ENCODE measurements at places on chromosomes 1 and 21.
A peak's percentile ranks its signal among the peaks of the same experiment; 100 is the strongest.

GRCh38 chr1:157803851-157804250 is 16.1 kb downstream of the FCRL1 start:
- DNase-seq, result no peak

DNA sequence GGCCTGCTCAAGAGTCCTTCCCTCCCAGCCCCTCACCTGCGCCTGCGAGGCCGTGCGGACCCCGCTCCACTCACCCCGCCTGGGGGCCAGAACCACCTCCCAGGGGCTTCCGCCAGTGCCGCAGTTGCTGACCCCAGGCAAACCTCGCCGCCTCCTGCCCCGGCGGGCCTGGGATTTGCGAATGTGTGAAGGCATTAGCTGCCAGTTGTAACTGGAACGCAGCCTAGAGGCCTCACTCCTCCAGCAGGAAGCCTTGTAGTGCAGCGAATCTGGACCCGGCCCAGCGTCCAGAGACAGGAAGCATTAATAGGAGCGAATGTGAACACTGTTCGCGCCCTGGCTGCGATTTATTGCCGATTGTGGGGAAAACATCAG is 140.9 kb upstream of the ARHGEF16 start:
- no peak for DNase-seq

DNA sequence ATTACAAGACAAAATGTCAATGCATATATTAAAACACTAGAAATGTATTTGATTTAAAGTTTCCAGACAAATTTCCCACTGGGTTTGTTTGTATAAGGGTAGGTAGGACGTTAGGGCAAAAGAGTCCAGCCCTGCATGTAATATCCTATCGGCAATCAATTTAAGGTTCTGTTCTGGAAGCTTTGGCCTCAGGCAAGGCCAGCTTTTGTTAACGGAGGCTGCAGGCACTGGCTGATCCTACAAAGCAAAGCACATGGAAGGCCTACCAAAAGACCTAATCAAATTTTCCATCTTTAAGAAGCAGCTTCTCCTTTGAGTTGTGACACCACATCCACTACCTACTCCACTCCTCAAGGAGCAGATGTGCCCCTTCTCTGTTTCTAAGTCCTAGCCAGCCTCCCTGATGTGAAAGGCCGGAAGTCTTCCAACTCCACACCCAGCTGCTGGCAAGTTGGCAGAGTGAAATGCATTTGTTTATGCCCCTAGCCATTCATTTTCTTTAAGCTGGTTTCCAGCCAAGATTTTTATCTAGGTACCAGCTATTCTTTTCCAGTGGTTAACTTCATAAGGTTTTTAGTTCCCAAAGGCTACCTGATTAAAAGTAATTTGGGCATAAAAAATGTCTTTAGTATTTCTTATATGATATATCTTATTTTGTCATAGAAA is 452.6 kb downstream of the PTBP2 start:
- DNase-seq, result no peak

DNA sequence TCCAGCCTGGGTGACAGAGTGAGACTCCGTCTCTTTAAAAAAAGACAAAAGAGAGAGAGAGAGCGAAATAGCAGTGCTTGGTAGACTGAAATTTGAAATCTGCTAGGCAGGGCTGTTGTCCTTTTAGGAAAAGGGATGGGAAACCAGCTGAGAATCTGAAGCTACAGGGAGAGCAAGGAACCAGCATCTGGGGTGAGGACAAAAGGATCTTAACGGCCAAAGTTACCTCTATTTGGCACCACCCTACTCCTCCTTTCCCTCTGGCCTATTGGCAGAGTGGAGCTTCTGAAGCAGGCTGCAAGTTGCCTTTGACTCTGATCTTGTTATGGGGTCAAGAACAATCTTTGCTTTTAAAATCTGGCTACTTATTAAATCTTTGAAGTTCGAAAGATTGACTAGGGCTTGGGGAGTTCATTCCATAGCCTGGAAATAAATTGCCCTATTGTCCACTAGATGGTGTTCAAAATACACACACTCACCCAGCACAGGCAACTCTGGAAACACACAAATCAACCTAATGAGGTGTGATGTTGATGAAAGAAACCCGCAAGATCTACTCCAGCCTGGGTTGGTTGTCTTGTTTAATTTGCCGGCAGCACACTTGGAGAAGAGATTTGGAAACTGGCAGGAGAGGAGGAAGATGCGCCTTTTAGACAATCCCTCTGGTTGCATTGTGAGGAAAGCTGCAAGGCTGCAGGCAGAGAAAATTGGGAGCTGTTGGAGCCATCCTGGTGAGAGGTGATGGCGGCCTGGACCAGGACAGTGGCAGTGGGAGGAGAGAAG is 16.5 kb upstream of the PARP1 start:
- no peak for DNase-seq

- no peak for DNase-seq
These were observed 83.4 kb downstream of the ADSS2 start for GRCh38 chr1:244368279-244368678.

- DNase-seq, result peak; percentile 64
These were observed 14.4 kb upstream of the NOS1AP start for GRCh38 chr1:162055062-162055461.

DNA sequence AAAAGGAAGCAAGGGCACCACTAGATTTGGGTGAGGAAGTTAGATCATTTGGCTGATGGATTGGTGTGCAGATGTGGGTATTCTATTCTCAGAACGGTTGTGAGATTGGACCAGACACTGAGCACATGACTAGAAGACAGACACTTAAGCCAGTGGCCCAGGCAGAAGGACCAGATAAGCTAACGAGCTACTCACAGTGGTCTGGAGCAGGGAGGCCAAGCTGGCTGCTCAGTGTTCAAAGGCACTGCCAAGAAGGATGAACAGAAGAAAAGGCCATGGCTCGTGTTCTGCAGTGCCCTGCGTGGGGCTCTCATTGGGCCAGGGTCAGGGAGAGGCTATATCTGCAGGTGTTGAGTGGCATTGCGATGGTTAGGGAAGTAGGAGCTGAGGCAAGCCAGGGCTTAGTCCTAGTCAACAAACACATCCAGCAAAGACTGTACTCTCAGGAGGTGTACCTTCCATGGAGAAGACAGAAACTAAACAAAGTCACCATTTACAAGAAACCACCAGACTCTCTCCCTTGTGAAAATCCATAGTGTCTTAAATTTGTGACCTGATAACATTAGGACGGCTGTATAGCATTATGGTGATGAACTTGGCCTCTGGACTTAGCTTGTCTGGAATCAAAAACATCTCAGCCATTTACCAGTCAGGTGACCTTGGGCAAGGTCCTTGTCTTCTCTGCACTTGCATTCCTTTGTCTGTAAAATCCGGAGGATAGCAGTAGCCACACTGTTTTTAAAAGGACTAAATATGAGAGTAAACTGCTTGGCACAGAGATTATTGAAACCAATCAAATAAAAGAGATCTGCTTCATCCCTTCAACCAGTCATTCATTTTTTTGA is 274.5 kb downstream of the SIPA1L2 start:
- DNase-seq, result no peak

- no peak for DNase-seq
These were observed 22.1 kb downstream of the RIPPLY3 start for GRCh38 chr21:37028570-37028969.

GRCh38 chr1:34426325-34426896 is 249.7 kb downstream of the C1orf94 start:
- no peak for DNase-seq

GRCh38 chr1:15618655-15619525 is 1.6 kb downstream of the DDI2 start:
- DNase-seq, result peak; percentile 94

GRCh38 chr1:98884864-98885263 is 119.8 kb downstream of the PLPPR5 start:
- DNase-seq, result no peak

DNA sequence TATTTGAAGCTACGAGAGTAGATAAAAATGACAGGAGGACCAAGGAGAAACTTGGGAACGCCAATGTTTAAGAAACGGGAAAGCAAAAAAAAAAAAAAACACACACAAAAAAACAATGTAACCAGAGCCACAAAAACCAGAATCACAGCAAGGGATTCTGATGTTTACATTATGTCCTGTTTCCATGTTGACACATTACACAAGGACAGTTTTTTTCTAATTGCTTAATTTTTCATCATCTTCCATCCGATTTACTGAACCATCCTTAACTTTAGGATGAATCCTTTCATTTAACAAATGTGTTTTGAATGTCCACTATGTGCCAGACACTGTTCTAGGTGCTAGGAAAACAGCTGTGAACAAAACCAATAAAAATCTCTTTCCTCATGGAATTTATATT is 1.4 kb upstream of the BCL10 start:
- DNase-seq, result no peak

DNA sequence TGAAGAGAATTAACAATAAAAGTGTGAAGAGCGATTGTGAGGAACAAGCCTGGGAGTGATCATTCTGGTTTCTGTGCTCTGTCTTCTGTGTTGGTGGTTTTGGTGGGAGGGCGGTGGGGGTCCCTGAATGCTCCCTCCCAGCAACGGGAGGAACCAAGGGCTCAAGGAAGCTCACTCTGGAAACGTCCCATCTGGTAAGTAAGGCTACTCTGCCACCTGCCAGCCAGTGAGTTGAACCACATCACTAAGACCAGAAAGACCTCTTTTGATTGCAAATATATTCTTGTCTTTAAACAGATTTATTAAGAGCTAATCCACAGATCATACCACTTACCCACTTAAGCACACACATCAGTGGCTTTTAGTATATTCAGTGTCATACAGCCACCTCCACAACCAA is 125.0 kb downstream of the PRDM2 start:
- no peak for DNase-seq

DNA sequence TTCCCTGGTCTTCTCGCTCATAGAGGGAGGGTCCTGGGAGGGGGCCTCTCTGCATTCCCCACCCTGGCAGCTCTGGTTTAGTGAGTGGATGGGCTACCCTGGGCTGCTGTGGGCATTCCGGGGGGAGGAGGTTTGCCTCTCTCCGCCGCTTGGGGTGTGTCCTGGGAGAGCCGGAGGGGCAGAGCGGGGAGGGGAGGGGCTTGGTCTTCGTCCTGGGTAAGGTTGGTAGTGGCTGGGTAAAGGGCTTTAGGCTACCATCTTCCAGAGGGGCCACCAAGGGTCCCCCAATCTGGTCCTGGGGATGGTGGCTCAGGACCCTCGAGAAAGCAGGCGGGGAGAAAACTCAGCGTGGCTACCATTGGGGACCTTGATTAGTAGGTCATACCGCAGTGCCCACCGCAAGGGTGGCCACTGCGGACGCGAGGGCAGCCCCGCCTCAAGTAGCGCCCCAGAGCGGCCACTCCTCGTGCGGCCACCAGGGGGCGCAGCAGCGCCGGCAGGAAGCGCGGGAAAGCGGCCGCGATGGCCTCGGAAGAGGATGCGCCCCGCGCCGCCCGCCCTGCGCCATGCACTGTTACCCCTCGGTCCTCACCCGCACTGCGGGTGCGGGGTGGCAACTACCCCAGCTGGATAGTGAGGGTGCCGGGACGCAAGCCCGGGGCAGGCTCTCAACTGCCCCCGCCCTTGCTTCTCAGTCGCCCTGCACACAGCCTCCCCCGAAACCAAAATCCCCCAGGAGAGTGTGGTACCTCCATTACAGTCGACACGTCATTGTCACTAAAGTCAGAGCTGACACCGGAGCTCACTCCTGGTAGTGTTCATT is 44.1 kb upstream of the SLC25A33 start:
- no peak for DNase-seq

GRCh38 chr1:2999571-2999970 is 21.7 kb upstream of the ACTRT2 start:
- DNase-seq, result no peak

GRCh38 chr1:185137896-185138545 is 18.7 kb downstream of the TRMT1L start:
- no peak for DNase-seq

DNA sequence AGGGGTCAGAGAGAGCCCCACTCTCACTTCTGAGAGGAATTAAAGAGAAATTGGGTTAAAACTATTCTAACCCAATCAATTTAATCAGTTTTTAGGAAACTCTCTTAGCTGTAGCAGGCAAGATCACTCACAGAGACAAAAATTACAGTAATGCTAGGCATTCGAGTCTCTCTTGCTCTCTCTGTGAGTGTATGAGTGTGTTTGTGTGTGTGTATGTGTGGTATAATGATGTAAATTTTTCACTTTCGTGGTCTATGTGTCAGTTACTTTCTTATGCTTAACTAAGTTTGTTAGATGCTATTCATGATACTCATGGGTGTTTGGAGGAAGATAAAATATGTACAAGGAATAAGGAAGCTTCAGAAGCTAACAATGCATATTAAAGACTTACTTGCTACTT is 131.3 kb downstream of the FASLG start:
- DNase-seq, result no peak

GRCh38 chr1:25478633-25479032 is 47.9 kb downstream of the MACO1 start:
- DNase-seq, result no peak

GRCh38 chr1:90336552-90337324 is 341.8 kb downstream of the ZNF326 start:
- DNase-seq, result no peak

DNA sequence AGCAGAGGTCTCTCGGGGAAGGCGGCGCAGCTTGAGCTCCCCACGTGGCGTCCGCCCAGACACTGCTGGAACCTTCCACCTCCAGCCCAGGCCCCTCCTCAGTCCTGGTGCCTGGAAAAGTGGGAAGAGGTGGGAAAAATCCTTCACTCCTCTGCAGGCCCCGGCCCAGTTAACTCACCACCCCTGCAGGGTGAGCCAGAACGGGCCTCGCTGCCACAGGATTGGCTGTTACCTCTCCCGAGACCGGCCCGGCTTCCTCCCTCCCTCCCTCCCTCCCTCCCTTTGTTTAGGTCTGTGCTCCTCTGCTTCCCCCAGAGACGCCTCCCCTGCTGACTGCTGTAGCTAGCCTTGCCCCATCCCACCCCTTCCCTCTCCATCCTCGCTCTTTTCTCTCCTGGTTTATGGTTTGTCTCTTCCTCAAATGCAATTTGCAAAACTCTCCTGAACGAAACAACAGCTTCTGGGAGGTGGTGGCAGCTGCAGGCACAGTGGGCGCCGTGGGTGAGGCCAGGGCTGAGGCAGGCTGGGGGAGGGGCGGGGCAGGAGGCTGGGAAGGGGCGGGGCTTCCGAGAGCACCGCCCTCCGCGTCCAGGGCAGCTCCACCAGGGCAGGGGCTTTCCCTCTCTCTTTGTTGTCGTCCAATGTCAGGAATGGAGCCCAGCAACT is 6.5 kb downstream of the CAPN9 start:
- peak; percentile 30 for DNase-seq

- DNase-seq, result no peak
These were observed 82.9 kb downstream of the TBX15 start for GRCh38 chr1:118905196-118905595.

DNA sequence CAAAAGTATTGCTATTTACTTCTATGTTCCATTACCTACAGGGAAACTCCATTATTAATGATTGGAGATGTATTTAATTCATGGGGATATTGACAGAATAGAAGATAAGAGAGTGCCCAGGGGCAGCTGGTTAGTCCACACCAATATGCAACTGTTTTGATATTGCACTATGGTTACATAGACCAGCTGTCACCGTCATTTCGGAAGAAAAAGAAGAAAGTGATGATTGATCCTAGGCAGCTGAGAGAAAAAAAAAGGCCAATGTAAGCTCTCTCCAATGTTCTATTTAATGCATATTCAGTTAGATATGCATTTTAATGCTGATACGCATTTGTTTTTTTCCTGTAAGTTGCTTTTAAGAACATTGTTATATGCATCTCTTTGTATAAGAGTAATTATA is 1367.2 kb downstream of the KCNT2 start:
- DNase-seq, result no peak

GRCh38 chr1:94636100-94636499 is 94.5 kb upstream of the F3 start:
- no peak for DNase-seq
